ENCODE measurements at places on chromosomes 1 and 21.

DNA sequence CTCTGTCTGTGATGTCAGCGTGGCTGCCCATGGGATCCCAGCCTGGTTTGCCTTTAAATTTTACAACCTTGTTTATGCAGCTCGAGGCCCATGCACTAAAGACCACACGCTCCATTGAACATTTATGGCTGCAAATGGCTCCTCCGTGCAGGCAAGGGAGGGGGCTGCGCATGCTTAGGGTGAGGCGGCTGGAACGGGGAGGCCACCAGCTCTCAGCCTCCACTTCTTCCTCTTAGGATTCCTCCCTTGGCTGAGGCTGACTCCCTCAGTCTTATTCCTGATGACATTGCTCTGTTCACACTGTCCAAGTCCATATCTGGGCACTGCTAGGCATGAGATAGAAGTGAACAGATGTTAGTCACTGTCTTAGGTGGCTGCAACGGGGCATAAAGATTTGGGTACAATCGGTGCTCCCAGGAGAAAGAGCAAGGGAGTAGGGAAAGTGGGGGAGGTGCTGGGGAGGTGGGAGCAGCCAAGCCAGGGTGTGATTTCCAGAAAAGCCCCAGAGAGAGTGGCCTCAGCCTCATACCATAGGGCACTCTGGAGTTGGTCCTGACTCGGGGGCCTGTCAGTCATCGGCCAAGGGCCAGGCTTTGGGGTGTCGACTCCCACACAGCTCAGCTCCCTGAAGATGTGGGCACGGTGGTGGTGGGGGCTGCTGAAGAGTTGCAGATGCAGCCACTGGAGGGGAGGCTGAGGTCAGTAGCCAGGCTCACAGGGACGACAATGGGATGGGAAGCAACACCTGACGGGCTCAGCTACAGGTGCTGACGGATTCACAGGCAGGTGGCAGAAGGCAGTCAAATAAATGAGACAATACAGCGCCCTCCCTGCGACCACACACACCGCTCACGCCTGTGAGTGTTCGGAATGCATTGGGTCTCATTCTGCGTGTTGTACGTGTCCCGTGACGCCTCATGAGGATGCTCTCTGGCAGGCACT is 37.3 kb upstream of the ACTL8 start:
- no peak for DNase-seq

GRCh38 chr1:112196008-112196588 is 199.9 kb upstream of the CTTNBP2NL start:
- DNase-seq = no peak

GRCh38 chr1:196070940-196071339 is 537.3 kb downstream of the KCNT2 start:
- no peak for DNase-seq

- DNase-seq = peak; percentile 83
Measured at GRCh38 chr1:220748089-220748934, at the start of gene MTARC2. Gene MTARC2, plus strand, starts transcription at chr1:220748322. Its CDS starts 210 bp downstream, at chr1:220748532.

DNA sequence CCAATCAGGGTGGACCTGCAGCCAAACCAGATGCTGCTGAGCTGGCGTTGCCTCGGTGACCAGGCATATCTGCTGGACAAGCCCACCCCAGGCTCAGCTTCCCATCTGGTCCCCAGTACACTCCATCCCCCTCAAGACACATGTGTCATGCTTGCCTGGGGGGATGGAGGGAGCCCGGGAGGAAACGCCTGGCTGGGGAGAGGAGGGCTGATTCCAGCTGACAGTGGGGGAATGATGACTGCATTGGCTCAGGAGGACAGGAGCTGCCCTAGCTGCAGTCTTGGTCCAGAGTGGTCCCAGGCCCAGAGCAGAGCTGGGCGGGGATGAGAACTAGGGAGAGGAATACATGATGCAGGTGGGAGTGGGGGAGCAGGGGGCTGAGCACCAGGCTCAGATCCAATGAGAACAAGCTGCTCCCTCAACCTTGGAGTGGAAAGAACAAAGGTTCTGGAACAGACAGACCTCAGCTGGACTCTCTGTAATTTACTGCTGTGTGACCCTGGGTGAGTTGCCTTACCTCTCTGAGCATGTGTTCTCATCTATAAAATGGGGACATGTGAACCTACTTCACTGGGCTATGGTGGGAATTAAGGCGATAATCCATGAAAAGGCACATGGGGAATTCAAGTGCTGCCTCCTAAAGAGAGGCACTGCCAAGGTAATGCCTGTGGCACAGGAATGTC is 23.1 kb upstream of the ECE1 start:
- DNase-seq = no peak

DNA sequence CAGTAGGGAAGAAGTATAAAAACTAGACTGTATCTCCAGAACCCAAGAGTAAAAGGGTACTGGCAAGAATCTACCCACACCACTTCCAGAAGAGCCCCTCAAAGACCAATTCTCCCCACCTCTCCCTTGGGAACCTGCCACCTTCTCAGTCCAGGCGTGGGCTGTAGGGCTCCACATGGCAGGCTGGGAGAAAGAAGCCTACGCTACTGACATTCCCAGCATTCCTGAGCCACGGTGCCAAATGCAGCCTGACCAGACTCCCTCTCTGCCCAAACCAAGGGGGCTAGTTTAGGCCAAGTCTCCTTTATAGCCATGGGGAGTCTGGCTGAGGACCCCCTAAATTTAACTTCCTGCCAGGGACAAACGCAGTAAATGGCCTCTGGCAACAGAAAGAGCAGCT is 2.0 kb downstream of the UBE2Q1 start:
- DNase-seq = no peak

GRCh38 chr1:89762779-89763648 is 57.8 kb upstream of the LRRC8D start:
- peak; percentile 42 for DNase-seq

DNA sequence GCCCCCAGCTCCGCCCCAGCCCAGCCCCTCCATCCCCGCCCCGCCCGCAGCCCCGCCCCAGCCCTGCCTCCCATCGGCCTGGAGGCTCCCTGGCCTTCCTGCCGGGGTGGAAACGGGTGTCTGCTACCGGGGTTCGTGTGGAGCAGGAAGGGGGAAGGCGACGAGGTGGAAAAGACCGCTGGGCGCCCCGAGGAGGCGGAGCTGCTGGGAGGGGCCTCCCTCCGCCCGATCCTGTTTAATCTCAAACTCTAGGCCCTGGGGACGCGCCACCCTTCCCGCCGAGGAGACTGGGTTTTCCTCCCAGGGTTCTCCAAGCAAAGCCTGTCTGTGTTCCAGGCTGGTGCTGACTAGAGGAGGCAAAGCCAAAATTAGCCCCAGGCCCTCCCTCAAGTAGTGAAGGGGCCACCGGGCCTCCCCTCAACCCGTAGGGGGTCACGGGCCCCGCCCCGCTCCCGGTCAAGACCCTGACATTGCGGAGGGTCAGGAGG is 16.2 kb upstream of the TTLL10 start:
- no peak for DNase-seq

GRCh38 chr1:193285641-193286040 is 99.2 kb upstream of the B3GALT2 start:
- DNase-seq = no peak

GRCh38 chr1:46160212-46160611 is 14.7 kb upstream of the TSPAN1 start:
- DNase-seq = no peak

DNA sequence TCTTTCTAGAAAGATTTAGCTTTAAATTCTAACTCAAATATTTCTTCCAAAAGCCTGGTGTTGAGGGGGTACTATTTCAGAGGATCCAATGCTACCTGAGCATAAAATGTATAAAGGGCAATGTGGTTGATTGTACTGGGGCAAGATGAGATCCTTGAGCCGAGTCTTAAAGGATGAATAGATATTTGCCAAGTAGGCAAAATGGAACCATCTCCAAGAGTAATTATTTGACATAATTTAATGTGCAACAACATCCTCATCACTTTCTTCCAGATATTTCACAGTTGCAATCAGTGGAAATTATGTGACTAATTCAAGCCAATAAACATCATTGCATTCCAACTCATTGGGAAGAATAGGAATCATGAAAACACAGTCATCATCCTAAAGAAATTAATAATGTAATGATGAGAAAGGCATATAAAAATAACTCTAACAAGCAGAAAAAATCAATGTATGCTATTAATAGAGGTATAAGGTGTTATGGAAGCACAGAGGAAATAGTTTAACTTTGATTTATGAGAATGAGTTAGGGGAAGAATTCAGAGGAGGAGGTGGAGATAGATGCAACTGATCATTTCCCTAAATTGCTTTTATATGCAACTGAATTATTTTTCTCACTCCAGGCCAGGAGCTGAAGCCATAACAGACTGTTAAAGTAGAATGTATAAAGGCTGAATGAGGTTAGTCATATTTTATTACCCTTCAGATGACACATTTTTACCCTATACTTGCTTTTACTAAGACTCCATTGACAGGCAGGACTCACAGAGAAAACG is 30.0 kb upstream of the RGS4 start:
- no peak for DNase-seq

DNA sequence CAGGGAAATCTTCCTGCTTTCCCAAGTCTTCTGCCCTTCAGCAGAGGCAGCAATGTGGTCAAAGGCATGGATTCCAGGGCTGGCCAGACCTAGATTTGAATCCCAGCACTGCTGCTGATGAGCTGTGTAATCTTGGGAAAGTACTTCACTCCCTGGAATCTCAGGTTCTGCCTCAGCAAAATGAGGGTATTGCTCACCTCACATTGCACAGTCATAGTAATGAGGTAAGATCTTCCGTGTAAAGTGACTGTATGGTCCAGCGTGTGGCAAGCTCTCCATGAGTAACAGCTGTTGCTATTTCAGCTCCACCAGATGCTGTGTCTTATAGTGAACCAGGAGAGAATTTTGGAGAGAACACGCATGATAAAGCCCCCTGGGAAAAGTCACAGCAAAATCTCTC is 56.1 kb upstream of the F3 start:
- no peak for DNase-seq

GRCh38 chr1:244992833-244993232 is 128.5 kb upstream of the HNRNPU start:
- DNase-seq = no peak

- no peak for DNase-seq
Measured at GRCh38 chr1:12166834-12167492, at the start of gene TNFRSF1B. Gene TNFRSF1B, plus strand, starts transcription at chr1:12166991. Its CDS starts 101 bp downstream, at chr1:12167092.

DNA sequence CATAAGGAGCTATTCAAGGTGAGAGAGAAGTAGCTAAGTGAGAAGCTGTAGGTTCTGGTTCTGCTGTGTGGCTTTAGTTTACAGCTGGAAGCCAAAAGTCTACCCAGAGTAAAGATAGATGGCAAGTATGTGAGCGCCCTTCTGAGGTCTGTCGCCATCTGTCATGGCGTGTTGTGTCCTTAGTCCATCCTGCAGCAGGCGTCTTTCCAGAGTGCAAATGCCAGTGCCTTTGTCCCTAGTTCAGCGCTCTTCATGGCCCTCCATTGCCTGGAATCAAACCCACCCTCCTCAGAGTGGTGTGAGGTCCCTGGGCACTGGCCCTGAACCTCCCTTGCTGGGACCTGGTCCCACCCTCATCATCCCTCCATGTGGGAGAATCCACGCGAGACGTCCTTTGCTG is 96.6 kb downstream of the ADARB1 start:
- DNase-seq = no peak

GRCh38 chr1:61254634-61255357 is 172.4 kb downstream of the NFIA start:
- DNase-seq = no peak

DNA sequence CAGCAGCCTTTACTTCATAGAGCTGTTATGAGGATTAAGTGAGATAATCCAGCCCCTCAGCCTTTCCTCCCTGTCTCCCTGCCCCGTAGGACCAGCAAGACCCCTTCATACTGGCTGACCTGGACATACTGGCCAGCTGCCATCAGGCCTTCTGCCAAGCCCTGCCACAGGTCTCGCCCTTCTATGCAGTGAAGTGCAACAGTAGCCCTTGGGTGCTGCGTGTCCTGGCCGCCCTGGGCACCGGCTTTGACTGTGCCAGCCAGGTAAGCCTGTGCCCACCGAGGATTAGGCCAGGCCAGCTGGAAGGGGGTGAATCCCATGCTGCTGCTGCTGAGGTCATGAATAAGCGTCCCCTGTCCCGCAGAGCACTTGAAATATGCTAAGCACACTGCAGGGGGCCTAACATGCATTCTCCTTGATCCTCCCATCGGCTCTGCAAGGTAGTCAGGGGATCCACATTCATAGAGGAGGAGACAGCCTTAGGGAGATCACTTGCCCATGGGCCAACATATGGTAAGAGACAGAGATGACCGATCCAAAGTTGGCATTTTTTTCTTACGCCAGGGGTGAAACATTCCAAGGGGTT is 73.3 kb upstream of the TINAGL1 start:
- no peak for DNase-seq

- DNase-seq = no peak
Measured at GRCh38 chr1:218754477-218754876, 409.3 kb downstream of the TGFB2 start.

- DNase-seq = no peak
Measured at GRCh38 chr1:165397944-165398343, 41.4 kb upstream of the LMX1A start.

DNA sequence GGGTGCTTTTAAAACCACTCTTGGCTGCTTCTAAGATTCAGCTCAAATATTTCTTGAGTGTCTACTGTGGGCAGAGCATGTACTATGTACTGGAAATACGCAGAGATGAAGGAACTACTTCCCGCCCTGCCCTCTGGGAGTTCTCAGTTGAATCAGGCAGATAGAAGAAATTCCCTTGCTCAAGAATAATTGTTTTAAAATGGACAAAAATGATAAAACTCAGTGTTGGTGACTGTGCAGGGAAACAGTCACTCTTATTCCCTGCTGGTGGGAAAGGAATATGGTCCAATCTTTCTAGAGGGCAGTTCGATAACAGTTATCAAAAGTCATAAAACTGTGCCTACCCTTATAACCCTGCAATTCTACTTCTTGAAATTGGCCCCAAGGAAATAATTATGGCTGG is 16.9 kb upstream of the GRHL3 start:
- no peak for DNase-seq

DNA sequence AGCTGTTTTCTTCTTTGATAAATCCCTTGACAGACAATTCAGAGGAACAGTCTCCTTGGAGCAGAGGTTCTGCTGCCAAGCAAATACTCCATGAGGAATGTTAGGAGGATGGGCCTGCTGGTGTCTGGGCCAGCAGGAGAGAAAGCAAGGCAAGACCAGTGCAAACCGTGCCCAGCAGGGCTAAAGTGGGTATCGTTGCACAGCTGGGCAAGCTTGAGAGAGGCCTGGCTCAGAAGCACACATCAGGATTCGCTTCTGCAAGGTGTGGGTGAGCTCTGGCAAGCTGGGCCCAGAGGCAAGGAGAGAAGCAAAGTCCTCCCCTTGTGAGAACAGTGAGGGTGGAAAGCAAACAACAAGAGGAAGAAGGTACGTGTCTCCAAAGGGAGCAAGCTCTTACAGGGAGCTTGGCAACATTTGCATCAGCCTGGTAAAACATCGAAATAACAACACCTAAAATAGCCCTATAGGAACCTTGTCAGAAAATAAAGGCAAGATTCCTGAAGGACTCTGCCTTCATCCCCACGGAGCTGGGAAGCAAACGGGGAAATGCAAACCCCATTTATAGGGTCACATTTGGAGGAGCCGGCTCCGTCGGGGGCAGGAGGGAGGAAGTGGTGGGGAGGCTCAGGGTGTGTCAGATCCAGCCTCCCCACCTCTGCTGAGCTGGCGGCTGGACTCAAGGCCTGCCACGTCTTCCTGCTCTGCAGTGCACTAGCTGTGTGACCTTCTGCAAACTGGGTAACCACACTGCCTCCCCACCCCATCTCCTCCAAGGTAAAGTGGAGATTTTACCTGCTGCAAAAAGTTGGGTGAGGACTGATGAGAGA is 62.3 kb upstream of the HIVEP3 start:
- no peak for DNase-seq

All from HepG2 (cell line).